ENCODE measurements at places on chromosomes 5 and 9.

DNA sequence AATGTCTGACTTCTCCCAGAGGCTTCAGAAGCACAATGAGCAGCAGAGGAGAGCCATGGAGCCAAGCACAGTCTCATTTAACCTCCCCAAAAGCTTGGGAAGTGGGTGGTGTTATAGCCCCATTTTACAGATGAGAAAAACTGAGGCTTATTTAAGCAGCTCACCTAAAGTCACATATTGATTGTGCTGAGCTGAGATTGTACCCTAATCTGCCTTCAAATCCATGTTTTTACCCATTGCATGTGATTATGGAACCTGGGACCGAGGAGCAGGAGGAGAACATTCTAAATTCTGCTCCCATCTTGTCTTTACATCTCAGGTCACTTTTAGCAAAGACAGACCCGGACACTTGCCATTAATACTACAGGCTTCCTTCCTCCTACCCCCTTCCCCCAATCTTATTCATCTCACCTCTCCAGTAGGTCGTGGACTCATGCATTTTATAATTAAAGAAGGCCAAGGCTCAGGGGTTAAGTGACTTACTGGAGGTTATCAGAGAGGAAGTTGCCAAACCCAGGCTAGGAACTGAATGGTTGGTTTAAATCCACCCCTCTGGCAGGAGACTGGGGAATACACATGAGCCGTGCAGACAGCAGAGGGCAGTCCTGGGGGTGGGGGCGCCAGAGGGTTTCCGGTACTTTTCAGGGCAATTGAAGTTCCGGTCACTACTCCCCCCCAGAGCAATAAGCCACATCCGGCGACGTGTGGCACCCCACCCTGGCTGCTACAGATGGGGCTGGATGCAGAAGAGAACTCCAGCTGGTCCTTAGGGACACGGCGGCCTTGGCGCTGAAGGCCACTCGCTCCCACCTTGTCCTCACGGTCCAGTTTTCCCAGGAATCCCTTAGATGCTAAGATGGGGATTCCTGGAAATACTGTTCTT is 51.0 kb upstream of the IL17B start:
- DNase-seq: no peak

GRCh38 chr9:135792268-135793128 is 90.5 kb downstream of the KCNT1 start:
- no peak for DNase-seq

GRCh38 chr9:127574072-127574993 is 37.7 kb upstream of the STXBP1 start:
- DNase-seq: no peak

GRCh38 chr5:82359272-82359671 is 81.1 kb upstream of the RPS23 start:
- no peak for DNase-seq

DNA sequence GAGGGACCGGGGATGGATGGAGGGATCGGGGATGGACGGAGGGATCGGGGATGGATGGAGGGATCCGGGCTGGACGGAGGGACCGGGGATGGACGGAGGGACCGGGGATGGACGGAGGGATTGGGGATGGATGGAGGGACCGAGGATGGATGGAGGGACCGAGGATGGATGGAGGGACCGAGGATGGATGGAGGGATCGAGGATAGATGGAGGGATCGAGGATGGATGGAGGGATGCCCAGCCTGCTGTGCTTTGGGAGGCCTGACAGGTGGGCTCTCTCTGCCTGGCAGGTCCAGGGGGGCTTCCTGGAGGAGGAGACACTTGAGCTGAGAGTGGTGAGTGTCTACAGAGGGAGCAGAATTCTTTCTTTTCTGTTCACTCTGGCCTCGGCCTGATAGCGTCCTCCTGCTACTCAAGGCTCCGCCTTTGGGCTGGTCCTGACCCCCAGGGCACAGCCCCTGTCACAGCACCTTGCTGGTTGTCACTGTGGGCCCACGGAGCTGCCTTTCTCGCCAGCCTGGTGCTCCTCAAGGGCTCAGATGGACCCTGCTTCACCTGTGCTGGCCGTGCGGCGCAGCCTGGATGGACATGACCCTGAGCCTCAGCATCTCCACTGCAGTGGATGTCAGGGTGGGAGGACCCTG is 42.2 kb upstream of the RNF130 start:
- no peak for DNase-seq

GRCh38 chr5:58905944-58906343 is 323.1 kb downstream of the RAB3C start:
- DNase-seq: no peak

DNA sequence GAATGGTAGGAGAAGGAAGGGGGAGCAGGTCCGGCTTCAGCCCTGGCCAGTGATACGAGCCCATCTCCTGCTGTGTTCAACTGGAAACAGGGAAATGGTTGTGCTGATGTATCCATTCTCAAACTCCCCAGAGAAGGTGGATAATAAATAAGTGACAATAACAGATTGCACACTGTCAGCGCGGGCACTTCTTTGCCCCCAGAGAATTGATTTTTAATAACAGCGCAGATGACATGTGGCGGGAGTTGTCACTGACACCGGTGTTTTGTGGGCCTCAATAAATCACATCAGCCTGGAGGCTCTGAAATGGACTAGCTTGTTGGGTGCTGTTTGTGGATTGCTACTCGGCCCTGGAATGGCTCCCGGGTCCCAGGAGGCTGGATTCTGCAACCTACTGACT is 141.4 kb upstream of the PANK3 start:
- no peak for DNase-seq

DNA sequence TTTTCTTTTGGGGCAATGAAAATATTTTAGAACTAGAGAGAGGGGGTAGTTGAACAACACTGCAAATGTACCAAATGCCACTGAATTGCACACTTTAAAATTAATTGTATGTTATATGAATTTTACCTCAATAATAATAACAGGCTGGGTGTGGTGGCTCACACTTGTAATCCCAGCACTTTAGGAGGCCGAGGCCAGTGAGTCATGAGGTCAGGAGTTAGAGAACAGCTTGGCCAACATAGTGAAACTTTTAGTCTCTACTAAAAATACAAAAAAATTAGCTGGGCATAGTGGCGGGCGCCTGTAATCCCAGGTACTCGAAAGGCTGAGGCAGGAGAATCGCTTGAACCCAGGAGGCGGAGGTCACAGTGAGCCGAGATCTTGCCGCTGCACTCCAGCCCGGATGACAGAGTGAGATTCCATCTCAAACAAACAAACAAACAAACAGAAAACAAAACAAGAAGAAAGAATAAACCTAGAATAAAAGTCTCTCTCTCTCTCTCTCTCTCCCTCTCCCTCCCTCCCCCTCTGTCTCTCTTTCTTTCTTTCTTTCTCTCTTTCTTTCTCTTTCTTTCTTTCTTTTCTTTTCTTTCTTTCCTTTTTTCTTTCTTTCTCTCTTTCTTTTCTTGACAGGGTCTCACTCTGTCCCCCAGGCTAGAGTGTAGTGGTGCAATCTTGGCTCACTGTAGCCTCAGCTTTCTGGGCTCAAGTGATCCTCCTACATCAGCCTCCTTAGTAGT is 91.1 kb downstream of the BASP1 start:
- no peak for DNase-seq

GRCh38 chr9:135307300-135307699 is 172.3 kb upstream of the PPP1R26 start:
- DNase-seq: no peak

DNA sequence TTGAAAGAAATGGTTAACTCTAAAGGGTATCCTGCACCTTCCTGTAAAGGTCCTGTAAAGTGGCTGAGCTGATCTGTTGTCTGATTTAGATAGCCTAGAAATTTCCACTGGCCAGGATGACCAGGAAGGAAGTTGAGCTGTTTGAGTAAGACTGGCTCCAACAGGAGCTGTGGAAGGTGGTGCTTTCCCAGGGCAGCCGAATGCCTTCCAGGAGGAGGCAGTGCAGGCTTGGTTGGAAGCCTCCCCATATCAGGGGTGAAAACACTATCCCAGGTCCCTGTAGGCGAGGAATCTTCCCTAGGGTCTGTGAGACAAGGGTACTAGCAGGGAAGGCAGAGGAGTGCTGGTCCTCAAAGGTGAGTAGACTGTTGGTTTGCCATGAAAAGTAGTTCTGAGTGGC is 98.4 kb downstream of the LIX1 start:
- DNase-seq: no peak

GRCh38 chr5:45609661-45610060 is 86.5 kb downstream of the HCN1 start:
- no peak for DNase-seq

- DNase-seq: no peak
Observed at GRCh38 chr9:84642553-84643141, 26.9 kb upstream of the NTRK2 start.

- DNase-seq: no peak
Observed at GRCh38 chr5:67942421-67942820, 273.1 kb upstream of the PIK3R1 start.

- DNase-seq: no peak
Observed at GRCh38 chr9:80664327-80665210, 1024.8 kb downstream of the TLE1 start.

GRCh38 chr5:35063414-35063813 is 15.7 kb upstream of the AGXT2 start:
- no peak for DNase-seq

DNA sequence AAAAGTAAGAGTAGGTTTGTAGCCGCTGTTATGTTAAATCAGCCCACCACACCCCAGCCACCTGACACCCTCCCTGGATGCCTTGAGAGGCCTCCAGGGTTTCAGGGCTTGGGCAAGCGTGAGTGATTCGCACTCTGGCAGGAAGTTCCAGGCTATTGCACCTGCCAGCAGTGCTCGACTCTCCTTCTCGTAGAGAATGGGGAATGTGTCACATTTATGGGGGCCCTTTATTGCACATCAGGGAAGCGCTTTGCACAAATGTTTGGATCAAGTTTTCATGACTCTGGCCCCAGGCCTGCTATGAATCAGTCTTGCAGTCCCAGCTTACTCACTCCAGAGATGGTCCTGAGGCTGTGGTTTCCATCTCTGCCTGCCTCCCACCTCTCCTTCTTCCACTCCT is 66.1 kb upstream of the ADRA1B start:
- no peak for DNase-seq

GRCh38 chr5:114249823-114250222 is 112.0 kb upstream of the KCNN2 start:
- no peak for DNase-seq

DNA sequence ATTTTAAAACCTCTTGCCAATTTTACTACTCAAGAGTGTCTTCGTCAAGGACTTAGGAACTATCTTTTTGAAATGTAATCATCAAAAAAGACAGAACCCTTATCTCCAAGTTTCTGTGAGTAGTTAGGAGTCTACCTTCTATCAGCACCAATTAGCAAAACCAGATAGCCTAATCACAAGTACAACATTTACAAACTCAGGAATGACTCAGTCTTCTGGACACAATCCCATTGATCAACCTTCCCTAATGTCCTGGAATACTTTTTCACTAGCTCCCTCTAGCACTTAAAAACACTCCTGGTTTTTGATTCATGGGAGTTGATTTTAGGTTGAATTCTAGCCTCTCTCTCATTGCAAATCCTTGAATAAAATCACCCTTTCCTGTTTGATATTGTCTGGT is 680.7 kb downstream of the PRR16 start:
- DNase-seq: no peak

GRCh38 chr9:22170556-22170955 is 161.5 kb upstream of the CDKN2B start:
- no peak for DNase-seq

DNA sequence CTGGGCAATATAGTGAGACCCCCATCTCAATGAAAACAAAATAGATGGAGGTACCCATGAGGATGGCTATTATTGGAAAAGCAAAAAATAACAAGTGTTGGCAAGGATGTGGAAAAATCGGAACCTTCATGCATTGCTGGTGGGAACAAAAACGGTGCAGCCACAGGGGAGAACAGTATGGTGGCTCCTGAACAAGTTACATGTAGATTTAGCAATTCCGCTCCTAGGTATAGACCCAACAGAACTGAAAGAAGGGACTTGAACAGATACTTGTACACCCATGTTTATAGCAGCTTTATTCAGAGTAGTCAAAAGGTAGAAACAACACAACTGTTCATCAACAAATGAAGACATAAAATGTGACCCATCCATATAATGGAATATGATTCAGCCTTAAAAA is 43.0 kb downstream of the NTNG2 start:
- DNase-seq: no peak

DNA sequence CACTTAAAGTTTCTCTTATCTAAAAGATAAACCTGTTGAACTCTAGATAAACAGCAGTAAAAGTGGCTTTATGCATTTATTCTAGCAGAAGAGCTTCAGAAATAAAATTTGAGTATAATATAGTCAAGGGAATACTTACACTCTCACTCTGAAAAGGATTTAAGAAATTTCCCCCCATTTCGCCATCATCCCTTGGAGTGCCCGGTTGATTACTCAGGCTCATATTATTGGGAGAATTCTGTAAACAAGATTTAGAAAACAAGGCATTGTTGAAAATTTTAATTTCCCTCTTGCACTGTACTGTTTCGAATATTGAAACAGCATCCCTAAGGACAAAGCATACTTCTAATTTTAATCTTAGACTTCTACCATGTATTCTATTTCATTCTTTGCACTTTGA is 34.5 kb upstream of the ACOT12 start:
- no peak for DNase-seq

GRCh38 chr9:87120610-87121009 is 173.3 kb upstream of the GAS1 start:
- DNase-seq: no peak

- no peak for DNase-seq
Observed at GRCh38 chr9:85944672-85945071, 3.7 kb downstream of the NAA35 start.

DNA sequence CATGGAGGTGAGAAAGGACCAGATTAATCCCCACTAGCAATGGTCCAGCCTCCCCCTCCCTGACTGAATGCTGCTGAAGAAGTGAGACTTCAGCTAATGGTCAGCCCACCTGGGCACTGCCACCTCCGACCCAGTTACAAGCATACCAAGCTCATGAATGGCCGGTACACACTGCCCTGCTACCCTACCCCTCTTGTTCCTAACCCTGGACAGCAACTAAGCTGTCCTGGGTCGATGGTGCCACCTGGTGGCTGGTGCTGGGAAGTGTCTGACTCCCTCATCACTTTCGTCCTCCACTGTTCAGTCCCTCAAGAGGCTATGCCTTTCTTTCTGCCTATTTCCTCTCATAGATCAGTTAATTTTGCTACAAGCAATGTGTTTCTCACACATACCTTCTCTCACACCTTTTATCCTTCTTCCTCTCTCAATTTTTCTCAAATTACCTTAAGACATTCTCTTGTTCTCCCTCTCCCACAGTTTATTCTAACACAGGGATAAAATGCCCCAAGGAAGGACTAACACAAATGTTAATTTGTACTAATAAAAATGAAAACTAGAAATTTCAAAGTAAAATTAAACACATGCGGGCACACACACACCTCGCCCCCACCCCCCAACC is 42.4 kb downstream of the PAX5 start:
- DNase-seq: no peak
